Esophagus muscularis mucosa (tissue), 4 donors: ENCODE measurements at places on chromosomes 12 and 14. TPM values are rescaled to one million over a fixed set of nuclear protein-coding genes. Genes with fewer than 3 reads are reported as not detected.

The DDN gene
- 0.11 TPM for total RNA-seq

The SIX6 gene
- not detected for total RNA-seq

The RND1 gene
- 6.5 TPM for total RNA-seq

The ITGA5 gene
- total RNA-seq: 785 TPM

The RHNO1 gene
- total RNA-seq: 7.1 TPM

The ACSM4 gene
- not detected for total RNA-seq

The EML1 gene
- 131 TPM for total RNA-seq

The ZDHHC22 gene
- not detected for total RNA-seq

The BEST3 gene
- not detected for total RNA-seq

The AICDA gene
- not detected for total RNA-seq

The SERPINA3 gene
- 248 TPM for total RNA-seq

The PEBP1 gene
- total RNA-seq: 338 TPM

The ANKRD52 gene
- total RNA-seq: 15.8 TPM

The PRIMA1 gene
- total RNA-seq: 18.7 TPM

The TPPP2 gene
- not detected for total RNA-seq

The OR6C74 gene
- total RNA-seq: not detected

The AGAP2 gene
- total RNA-seq: 4.0 TPM

The ATXN3 gene
- total RNA-seq: 24.1 TPM

The TOMM20L gene
- total RNA-seq: not detected

The SOX5 gene
- 11.6 TPM for total RNA-seq

The SDS gene
- not detected for total RNA-seq

The POLR3B gene
- 6.1 TPM for total RNA-seq

The FOS gene
- 695 TPM for total RNA-seq

The ADCY4 gene
- total RNA-seq: 32.9 TPM

The DLGAP5 gene
- total RNA-seq: not detected

The SLC22A17 gene
- total RNA-seq: 21.4 TPM

The NUAK1 gene
- 7.6 TPM for total RNA-seq
